ENCODE measurements at places on chromosomes 16 and 17.

DNA sequence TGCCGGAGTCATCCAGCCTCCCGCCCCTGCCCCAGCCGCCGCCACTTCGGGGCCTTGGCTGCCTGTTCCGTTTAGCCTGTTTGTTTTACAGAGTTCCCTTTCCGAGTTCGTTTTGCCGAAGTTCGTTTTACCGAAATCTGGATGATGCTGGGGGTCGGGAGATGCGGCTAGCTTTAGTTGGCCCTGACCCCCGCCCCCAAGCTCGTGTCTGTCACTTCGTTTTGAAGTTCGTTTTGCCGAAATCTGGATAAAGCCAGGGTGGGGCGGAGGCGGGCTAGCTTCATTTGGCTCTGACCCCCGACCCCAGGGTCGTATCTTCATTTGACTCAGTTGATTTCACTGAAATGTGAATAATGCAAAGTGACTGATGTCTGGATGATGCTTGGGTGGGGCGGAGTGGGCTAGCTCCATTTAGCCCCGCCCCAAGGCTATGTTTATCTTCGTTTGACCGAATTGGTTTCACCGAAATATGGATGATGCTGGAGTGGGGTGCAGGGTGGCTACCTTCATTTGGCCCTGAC lies 591 bp downstream of the PSMD7 start:
- peak; percentile 7 for DNase-seq

GRCh38 chr17:68461589-68461988 lies 4.3 kb upstream of the WIPI1 start:
- no peak for DNase-seq

DNA sequence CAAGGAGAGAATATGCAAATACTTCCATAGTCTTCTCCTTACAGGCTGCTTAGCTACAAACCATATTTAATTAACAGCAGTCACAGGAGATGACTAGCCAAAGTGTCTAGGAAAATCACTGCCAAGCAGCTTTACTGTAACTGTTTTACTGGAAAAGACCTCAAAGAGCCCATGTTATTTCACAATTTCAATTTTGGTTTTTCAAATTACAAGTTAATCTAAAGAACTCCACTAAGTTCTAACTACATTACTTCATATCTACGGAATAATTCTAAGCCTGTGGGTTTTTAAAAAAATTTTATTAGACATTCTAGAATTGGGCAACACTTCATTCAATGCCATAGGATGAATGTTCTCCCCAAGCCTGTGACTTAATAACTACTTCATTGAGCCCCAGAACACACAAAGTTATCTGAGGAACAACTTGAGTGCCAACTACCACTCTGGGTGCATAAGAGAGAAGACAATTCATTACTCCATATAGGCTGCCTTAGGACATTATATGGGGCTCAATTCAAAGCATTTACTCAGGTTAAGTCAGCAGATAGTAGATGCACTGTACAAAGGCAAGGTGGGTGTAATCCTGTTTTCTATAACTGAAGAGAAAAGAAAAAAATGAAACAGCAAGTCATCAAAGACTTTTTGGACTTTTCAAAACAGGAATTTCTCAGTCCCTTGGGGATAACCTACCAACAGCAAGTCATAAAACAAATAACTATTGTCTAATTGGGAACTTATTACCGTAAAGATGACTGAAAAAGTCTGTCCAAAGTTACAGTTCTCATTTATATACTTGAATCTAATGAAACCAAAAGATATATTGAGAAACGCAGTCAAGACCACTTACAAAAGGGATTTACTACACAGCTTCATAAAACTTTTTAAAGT lies 33.0 kb downstream of the STAT3 start:
- no peak for DNase-seq

GRCh38 chr17:31414550-31414918 lies 23.1 kb downstream of the RAB11FIP4 start:
- no peak for DNase-seq

GRCh38 chr16:64974381-64974780 lies 147.5 kb downstream of the CDH11 start:
- DNase-seq = no peak

DNA sequence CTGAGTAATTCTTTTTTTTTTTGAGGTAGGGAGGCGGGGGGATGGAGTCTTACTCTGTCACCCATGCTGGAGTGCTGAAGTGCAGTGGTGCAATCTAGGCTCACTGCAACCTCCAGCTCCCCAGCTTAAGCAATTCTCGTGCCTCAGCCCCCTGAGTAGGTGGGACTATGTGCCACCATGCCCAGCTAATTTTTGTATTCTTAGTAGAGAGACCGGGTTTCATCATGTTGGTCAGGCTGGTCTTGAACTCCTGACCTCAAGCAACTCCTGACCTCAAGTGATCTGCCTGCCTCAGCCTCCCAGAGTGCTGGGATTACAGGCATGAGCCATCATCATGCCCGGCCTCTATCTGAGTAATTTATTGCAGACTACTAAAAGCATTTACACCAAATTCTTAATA lies 19.4 kb downstream of the KPNB1 start:
- no peak for DNase-seq

DNA sequence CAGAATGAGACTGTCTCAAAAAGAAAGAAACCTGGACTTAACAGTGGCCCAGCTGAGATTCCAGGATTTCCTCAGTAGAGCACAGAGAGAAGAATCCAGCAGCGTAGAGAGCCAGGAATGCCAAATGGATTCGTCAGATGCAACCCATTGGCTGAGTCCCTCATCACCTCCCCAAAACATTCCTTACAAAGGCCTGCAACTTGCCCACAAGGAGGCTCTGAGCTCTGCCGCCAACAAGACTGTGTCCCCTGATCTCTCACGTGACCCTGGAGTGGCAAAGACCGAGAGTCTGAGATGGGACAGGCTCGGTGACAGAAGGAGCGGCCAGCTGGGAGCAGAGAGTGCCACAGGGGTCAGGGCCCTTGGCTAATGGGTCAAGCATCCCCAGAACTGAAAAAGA lies 6.9 kb upstream of the CHMP6 start:
- DNase-seq = no peak

- DNase-seq = no peak
Observed at GRCh38 chr17:49926886-49927285, 42.1 kb upstream of the DLX4 start.

DNA sequence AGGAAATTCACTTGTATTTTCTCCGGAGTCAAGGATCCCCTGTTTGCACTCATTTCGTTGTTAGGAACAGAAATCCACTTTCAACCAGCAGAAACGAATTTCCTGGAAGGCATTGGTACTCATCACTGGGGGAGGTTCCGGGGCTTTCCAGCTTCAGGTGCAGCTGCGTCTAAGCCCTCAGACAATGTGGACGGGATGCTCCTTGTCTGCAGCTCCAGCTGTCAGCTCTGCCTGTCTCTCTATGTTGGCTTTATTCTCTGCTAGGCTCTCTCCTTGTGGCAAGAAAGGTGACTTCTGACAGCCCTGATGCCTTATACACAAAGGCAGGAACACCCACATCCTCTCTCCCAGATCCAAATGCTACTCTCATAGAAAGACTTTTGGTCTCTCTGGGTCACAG lies 183.9 kb upstream of the HSBP1 start:
- no peak for DNase-seq

DNA sequence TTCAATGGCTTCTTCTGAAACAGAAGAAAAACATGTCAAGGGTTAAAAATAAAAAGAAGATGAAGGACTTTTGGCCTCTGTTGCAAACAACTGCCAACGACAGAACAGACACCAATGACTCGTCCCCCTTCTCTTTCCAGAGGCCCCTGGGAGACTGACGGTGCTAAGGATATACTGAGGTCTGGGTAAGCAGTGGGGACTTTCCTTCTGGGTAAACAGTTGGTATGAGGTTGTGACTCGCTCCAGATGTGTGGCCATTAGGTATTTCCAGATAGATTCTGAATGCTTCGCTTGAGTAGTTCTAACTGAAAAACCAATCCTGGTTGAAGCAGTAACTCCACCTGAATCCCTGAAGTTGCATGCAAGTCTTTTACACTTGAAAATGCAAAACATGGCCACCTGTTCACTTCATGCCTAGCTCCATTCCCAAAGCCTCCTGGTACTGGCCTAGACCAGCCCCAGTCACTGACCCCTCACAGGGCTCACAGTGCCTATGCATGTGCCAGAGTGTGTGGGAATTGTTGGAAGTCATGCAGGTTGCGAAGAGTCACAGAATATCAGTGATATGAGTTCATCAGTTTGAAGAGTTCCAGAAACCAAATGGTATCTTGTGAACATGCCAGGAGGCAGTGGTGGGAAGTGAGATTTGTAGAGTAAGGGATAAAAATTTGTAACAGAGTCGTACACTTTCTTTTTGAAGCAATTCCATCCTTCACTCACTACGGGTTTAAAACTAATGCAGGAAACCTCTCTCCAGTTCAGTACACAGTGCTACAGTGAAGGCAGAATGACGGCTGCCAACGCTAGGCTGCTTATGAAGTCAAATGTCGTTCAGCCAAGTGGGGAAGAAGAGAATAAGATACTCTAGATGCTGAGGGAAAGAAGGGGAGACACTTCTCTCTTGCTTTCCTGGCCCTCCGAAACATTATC lies 217.8 kb downstream of the ZFHX3 start:
- no peak for DNase-seq

DNA sequence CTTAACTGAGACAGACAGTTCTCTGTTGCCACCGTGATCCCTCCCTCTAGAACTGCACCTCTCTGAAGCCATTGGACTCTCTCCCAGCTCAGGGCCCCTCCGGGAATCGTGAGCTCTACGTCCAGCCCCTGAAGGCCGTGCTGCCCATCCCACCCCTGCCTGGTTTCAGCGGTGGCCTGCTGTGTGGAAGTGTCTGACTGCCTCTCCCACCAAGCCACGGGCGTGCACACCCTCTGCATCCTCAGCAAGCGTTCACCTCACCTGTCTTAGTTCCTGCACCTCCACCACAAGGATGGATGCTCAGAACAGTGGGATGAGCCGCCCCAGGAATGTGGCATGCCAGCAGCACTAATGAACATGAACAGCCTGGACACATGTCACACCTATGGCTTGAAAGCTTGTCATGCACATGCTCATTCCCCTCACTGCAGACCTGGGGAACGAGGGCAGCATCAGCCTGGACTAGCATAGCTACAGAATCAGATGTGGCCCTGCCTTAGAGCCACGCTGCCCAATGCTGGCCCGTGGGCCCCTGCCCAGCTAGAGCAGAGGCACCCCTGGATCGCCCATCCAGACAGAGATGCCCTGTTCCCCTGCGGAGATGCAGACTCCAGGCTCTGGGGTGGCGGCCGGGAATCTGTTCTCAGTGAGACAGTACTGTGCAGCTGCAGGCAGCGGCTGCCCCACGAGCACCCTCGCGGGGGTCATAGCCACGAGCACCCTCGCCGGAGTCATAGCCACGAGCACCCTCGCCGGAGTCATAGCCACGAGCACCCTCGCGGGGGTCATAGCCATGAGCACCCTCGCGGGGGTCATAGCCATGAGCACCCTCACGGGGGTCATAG lies 73.7 kb upstream of the CHMP6 start:
- no peak for DNase-seq

DNA sequence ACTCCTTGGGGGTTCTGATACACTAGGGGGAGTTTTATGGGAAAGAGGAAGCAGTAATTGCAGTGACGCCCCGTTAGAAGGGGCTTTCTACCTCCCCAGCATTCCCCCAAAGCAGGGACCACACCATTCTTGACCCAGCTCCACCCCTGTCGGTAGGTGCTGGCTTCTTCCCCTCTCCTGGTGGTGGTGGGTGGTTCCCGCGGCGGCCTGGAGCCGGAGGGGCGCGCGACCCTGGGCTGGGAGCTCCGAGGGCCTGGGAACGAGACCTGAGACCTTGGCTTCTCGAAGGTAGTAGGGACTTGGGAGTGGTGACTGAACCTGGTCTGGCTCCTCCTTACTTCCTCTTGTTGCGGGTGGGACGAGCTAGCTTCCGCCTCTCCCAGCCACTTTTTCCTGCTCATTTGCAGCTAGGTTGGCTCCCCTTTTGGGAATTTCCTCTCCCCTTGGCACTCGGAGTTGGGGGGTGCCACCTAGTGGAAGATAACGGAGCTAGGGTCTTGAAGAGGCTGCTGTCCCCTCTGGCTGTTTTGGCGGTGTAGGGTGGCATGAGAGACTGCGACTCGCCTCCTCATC lies 438 bp downstream of the GRN start:
- peak; percentile 57 for DNase-seq

DNA sequence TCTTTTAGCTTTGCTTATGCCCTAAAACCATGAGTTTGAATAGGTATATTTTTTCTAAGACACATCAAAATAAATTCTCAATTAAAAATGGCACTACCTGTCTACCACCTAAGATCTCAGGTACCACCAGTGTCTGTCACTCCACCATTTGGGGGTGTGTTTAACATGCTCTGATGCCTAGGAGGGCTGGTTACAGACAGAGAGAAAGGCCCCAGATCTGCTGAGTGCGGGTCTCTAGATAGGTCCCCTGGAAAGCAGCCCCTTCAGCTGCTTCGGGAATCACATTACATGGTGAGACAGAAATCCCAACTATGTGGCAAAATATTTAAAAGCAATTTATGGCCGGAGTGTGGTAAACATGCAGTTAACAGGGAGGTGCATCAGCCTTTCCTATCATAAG lies 653 bp upstream of the VAC14 start:
- DNase-seq = no peak

GRCh38 chr17:10790491-10791401 lies 13.2 kb downstream of the TMEM238L start:
- DNase-seq = no peak

DNA sequence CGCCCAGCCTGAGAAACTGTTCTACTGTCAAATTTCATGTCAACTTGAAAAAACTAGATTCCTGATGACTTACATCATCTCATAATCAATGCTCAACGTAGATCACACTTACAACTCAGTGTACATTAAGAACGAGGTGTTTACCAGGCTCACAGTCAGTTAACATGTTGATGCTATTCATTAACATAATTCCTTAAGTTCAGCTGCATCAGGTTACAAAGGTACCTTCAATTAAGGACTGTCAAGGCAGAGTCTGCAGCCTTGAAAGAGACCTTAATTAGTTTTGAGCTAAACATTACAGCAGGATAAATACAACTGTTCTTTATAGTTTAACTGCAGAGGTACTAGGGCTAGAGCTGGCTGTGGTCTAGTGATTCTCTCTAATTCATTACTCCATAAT lies 1.9 kb downstream of the GNA13 start:
- no peak for DNase-seq

GRCh38 chr17:71995590-71995989 lies 125.2 kb upstream of the SOX9 start:
- no peak for DNase-seq

DNA sequence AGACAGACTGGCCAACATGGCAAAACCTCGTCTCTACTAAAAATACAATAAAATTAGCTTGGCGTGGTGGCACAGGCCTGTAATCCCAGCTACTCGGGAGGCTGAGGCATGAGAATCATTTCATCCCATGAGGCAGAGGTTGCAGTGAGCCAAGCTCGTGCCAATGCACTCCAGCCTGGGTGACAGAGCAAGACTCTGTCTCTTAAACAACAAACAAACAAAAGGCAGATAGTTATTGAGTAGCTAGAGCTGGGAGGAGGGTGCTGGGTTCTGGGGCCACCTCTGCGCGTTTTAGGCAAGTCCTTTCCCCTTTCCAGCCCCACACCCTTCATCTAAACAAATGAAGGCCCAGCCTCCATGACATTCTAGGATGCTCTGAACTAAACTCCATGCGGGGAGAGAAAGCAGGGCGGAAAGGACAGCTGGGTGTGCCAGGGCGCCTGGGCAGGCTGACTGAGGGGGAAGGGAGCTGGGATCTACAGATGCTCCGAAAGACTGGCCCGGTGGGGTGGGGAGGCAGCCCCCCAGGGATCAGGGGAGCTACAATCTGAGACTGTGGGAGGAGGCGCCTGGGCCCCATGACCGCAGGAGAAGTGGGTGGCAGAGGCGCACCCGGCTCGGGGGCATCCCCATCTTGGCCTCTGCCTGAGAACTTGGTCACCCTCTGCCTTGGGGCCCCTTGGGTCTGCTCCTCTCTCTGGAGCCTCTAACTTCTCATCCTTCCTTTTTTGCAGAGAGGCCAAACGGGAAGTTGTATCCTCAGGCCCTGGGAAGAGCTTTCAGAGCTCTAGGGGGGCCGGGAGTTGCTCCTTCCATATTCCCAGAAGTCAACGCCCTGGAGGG lies 910 bp downstream of the ITGAL start:
- peak; percentile 59 for DNase-seq

All from CD4-positive, alpha-beta T cell treated with Interleukin-6 for 4 hours (primary cell).